ENCODE measurements at places on chromosomes 6 and 20. TPM values are rescaled to one million over a fixed set of nuclear protein-coding genes. Genes with fewer than 3 reads are reported as not detected.

The BPI gene
- 0.19 TPM for total RNA-seq

The LKAAEAR1 gene
- total RNA-seq = not detected

The COL21A1 gene
- total RNA-seq = 22.5 TPM

The C20orf144 gene
- 0.16 TPM for total RNA-seq

DNA sequence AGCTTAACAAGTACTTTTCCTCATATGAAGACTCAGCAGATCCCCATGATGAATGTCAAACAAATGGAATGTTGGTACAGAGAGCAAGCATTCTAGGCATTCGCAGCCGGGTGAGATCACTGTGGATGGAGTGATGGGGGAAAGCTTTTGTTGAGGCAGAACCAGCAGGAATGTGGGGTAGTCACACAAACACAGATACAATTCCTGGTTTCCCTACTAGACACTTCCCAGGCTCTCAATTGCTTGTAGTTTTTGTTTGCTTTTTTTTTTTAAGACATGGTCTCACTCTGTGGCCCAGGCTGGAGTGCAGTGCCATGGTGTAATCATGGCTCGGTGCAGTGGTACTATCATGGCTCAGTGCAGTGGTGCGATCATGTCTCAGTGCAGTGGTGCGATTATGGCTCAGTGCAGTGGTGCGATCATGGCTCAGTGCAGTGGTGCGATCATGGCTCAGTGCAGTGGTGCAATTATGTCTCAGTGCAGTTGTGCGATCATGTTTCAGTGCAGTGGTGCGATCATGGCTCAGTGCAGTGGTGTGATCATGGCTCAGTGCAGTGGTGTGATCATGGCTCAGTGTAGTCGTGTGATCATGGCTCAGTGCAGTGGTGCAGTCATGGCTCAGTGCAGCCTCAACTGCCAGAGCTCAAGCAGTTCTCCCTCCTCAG lies 15.4 kb upstream of the IER3 start:
- peak; percentile 84 for DNase-seq

- DNase-seq = no peak
Observed at GRCh38 chr6:29045075-29045474, at the start of gene OR2W1. TSS of gene OR2W1 (minus strand) at chr6:29045175. CDS start at chr6:29045175, 0 bp downstream.

DNA sequence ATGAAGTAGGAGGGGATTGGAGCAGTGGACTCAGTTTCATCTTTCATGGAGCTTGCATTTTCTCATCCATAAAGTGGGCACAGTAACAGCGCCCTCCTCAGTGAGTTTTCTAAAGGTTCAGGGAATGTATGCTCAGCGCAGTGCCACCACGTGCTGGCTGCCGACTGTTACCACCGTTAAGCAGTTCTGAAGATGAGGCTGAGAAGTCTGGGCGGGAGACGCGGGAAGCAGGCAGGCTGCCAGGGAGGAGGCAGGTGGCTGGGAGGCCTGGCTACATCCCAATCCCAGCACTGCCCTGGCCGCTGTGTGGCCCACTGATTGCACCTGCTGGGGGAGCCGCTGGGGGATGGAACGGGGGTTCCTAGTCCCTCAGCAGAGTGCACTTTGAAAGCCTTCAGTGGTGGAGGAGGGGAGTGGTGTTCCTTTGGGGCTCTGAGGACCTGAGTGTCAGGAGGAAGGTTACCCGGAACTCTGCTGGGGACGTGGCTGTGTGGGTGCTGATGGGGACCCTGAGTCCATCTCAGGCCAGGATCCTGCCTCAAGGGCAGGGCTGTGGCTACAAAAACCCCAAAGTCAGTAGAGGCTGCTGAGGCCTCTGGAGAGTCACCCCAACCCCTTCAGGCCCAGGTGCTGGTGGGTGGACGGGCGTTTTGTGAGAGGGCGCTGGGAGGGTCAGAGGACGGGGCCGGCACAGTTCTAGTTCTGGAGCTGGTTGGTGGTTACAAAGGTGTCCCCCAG lies 28.0 kb upstream of the PHACTR3 start:
- no peak for DNase-seq

DNA sequence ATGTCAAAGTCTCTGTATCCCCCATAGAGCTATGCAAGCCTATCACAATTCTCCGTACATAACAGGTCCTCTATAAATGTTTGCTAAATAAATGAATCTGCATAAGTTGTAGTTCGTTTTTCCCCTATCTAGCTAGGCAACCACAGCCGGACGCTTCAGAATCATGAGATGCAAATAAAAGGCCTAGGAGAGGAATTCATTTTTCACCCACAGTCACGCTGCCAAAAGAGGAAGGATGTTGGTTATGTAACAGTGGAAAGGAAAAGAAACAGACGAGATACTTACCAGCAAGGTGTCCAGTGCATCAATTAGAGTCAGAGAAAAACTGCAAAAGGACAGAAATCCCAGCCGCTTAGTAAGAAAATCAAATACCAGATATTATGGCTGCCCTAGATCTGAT lies 2.4 kb downstream of the EDEM2 start:
- no peak for DNase-seq

- no peak for DNase-seq
Observed at GRCh38 chr6:12577124-12577850, 139.3 kb upstream of the PHACTR1 start.

DNA sequence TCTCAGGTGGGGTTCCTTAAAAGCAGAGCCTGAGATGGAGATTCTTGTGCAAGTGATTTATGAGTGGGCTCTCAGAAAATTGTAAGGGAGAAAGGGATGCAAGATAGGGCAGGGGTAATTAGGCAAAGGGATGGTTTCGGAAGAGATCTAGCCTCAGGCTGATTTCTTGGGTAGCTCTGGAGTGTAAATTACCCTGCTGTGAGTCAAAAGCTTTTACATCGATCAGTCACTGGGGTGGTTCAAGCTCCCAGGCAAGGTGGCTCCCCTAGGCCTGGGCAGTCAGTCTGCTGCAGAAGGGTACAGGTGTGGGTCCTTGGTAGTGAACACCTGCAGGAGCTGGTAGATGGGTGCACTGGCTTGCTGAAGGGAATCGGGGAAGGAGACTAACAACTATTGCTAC lies 11.1 kb upstream of the PM20D2 start:
- no peak for DNase-seq

- DNase-seq = no peak
Observed at GRCh38 chr6:33670971-33671743, 40.3 kb downstream of the UQCC2 start.

Data from aorta (tissue), 5 donors.